ENCODE measurements at places on chromosomes 2 and 18.

DNA sequence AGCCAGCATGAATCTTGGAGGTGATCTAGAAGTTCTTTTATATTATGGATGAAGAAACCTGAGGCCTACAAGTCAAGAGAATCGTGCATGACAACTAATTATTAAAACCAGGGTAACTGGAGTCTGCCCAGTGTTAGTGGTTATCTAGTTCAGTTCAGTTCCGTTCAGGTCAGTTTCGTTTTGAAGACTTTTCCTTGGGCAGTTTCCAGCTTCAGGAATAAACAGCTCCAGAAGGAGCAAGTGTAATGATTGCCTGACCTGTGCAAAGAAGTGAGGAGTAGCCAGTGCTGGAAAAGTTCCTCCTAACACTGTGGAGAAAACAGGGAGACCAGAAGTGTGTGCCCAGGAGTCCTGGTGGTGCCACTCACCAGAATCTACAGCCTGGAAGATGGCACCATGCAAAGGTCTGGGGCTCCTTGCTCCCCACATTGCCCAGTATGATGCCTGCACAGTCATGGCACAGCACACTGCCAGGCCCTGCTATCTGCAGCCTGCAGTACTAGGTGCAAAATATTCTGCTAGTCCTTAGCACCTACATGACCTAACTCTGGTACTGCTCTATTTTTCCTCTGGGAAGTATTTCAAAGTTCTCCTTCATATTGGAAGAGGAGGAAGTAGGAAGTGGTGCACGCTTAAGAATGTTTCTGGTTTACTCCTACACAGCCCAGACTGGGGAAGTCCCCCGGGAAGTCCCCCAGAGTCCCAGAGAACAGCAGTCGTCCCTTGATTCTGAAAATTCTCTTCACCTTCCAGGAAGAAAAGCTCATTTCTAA, 65.8 kb downstream of the SUMO1 start:
- DNase-seq = no peak

- no peak for DNase-seq
Observed at GRCh38 chr2:172561270-172561669, 5.4 kb downstream of the PDK1 start.

GRCh38 chr2:98926601-98927000, 9.4 kb downstream of the CRACDL start:
- DNase-seq = no peak

DNA sequence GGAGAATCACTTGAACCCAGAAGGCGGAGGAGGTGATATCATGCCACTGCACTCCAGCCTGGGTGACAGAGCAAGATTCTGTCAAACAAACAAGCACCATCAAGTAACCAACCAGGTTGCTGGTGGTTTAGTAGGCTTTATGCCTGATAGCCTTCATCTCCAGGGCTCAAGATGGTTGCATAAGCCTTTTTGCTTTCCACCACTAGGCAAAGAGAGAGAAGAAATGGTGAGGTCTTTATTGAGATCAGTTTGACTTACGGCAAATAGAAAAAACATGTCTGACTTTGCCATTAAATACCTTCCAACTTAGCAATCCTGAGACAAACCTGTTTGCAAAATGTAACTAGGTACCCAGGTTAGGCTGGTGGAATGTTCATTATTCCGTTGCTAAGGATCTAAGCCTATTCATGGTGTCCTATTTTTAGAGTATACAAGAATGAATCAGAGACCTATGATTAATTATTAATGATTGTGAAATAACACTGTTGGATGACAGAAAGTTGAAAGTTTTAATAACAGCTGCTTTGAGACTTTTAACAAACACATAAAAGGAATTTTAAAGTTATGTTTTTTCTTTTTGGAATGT, 53.5 kb upstream of the SLC38A11 start:
- no peak for DNase-seq

- no peak for DNase-seq
Observed at GRCh38 chr2:55840460-55840859, 83.1 kb downstream of the EFEMP1 start.

DNA sequence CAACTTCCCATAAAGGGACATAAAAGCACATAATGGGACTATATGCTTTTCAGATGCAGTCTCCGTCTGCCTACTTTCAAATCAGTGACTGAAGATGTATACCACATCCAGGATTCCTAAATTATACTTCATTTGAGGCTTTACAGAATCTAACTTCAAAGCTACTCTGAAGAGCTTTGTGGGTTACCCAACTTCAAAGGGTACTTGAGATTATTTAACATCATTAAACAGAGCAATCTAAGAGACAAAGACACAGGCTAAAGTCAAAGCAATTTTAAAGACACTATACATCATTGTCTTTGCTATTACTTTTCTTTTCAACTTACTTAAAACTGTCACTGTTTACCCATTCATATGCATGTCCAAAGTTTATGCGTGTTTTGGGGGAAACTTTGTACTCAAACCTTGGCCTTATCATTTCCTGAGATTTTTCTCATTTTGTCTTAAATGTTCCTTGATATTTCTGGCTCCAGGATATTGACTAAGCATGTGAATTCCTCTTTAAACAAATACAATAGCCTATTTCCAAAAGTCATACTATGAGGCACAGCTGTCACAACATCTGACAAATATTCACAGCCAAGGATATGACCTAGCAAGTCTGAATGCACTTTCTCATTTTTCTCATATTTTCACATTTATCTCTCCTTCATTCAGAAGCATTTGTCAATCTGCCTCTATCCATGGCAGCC, 1985.1 kb upstream of the PIK3C3 start:
- DNase-seq = no peak

GRCh38 chr18:69981948-69982347, 34.3 kb upstream of the CD226 start:
- DNase-seq = no peak

DNA sequence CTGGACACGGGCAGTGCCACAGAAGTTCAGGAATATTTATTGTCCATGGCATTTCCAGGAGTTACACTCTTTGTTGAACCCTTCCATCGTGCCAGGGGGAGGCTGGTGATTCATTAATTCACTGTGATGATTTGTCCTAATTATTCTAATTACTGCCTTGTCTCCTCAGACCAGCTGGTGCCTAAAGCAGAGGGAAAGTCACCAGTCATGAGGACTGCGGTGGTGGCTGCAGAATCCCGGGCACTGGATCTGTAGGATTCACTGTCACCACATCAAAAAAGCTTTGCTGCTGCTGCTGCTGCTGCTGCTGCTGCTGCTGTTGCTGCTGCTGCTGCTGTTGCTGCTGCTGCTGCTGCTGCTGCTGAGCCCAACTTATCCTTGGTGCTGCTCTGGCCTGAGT, 908.2 kb downstream of the TSN start:
- DNase-seq = no peak

DNA sequence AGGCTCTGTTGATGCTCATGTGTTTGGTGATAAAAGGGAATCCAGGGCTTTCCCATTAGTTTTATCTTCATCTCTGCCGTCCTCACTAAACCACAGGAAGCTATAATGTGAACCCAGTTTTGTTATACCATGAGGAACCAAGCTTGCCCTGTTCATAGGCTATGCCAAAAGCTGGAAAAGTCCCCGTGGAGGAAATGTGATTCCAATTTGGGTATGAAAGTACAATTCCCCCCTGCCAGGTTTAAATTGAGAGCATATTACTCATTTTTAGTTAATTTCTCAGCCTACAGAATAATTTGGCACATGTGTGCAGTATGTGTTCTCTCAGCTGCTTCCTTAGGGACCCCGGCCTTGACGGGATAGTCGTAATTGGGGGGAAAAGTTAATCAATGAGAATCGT, 327.4 kb downstream of the RND3 start:
- no peak for DNase-seq

DNA sequence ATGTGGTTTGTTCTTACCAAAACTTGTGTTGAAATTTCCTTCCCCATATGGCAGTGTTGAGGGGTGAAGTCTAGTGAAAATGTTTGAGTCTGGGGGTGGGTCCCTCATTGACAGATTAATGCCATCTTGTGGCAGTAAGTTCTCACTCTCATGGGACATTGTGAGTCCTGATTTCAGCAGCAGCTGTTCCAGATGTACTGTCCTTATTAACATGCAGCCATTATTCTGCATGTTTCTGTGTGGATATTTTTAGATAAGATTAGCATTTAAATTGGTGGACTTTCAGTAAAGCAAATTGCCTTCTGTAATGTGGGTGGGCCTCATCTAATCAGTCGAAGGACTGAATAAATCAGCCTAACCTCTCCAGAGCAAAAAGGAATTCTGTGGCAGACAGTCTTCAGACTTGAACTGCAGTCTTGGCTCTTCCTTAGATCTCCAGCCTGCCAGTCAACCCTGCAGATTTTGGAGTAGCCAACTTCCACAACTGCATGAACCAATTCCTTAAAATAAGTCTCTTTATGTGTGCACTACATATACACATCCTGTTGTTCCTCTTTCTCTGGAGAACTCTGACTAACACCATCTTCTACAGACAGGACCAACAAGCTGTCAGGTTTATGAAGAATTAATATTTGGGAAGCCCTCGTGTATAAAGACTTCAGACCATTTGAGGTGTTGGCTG, 138.7 kb upstream of the ZNF516 start:
- no peak for DNase-seq

DNA sequence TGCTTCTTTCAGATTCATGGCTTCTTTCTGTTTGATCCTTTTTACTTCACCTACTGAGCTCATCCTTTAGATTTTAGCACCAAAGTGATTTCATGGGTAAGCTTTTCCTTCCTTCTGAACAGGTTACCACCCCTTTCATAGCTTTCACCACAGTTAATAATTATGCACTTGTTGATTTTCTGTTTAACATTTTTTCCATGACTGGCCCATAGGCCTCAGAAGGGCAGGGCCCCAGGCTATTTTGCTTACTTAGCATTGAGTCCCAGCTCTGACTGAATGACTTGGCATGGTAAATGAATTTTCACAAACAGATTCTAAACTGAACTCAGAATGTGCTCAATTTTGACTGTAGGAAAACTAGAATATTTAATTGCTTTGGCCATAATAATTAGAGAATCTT, 177.0 kb downstream of the GCA start:
- no peak for DNase-seq

DNA sequence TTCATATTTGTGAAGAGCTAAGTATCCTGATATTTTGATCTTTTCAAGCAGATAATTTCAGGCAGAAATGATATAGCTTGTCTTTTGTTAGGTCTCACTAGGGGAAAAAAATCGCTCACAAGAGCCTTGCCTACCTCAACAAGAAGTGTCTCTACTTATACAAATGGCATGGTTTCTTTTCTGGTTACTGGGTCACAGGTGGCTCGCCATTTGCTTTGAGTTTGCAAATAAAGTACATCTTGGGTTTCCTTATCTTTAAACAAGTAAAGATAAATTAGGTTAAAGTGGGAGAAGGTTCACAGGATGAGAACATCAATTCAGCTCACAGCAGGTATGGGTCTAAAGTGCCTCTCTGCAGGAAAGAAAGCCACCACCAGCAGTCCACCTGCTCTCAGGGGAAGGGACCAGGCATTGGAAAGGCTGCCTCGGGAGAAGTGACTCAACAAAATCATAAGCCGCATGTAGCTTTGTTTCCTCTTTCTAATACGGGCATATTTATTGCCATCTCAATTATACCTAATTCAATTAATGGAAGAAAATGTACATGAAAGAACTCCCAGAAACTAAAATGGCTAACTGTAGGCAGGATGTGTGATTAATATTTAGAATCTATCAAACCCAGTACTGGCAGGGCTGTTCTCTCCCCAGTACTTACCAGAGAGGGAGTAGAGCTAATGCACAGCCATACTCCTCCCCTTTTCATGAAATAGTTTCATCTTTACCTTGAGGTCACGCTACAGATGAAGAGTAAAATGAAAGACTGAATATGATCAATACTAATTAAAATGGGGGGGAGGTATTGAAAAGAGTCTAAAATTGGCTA, 28.3 kb downstream of the CDC42EP3 start:
- DNase-seq = no peak

DNA sequence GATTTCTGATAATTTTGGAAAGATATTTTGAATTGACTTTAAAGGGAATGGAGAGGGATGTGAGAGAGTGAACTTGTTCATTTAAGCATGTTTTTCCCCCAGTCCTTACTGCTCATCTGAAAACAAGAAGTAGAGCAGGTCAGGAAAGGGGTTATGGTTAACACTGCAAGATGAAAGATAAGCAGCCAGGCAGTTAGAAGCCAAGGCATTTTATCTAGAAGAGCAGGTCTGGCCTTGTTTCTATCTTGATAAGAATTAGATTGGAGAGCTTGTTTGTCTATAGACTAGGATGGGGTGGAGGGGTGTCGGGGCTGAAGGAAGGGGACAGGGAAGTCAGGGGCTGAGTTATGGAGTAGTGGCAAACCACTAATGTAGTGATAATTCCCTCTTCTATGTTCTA, 171.6 kb downstream of the IKZF2 start:
- no peak for DNase-seq

GRCh38 chr2:121171625-121172119, 113.3 kb downstream of the TFCP2L1 start:
- DNase-seq = no peak

- no peak for DNase-seq
Observed at GRCh38 chr2:102826904-102827303, 65.1 kb downstream of the TMEM182 start.

GRCh38 chr18:11548916-11549551, 60.4 kb upstream of the SLC35G4 start:
- DNase-seq = no peak

- peak; percentile 53 for DNase-seq
Observed at GRCh38 chr2:232839411-232840079, 30.5 kb upstream of the SNORC start.

DNA sequence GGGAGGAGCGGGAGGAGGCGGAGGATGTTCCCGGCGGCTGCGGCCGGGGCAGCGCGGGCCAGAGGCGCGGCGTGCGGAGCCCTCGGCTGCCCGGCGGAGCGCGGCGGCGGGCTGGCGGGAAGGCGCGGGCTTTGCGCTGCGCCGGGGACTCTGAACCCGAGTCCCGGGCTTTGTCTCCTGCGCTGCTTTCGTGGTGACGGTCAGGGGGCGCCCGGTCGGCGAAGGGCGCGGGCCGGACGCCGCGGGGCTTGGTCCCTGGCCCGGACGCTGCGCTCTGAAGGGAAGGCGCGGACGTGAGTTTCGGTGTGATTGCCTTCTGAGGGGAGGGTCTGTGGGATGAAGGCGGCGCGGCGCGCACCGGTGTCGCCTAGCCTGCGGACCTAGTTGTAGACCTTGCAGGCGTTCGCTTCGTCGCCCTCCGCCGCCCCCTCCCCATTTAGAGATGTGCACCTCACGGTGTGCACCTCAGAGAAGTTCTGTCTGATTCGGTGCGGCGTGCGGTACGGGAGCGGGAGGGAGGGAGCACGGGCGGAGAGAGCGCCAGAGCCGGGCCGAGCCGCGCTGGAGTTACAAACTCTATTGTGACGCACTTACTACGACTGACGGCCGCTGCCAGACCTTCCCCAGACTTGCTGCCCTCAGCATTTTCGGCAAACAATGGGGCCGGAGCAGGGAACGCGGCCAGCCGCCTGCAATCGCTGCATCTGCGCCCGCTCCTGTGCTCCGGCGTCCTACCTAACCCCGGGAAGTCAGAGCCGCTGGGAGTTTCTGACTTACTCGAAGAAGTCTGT, 2.1 kb downstream of the BCL2L11 start:
- peak; percentile 54 for DNase-seq

DNA sequence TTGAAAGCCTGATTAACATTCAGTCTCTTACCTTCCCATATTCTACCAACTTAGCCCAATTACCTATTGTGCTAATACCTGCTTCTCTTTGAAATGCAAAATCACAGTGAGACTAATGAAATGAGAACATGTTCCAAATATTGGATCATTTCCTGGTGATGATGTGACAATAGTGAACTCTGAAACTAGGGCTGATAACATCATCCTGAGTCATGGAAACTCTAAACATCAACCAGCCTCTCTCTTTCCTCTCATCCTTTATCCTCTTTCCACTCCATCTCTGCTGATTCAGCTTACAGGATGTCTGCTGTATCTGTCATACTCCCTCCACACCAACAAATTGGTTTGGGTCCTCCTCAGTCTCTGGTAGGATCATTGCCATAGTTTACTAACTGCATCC, 98.8 kb upstream of the NCKAP5 start:
- no peak for DNase-seq

GRCh38 chr2:129056309-129056958, 737.8 kb upstream of the HS6ST1 start:
- no peak for DNase-seq
